ENCODE measurements at places on chromosomes 12 and 14.

DNA sequence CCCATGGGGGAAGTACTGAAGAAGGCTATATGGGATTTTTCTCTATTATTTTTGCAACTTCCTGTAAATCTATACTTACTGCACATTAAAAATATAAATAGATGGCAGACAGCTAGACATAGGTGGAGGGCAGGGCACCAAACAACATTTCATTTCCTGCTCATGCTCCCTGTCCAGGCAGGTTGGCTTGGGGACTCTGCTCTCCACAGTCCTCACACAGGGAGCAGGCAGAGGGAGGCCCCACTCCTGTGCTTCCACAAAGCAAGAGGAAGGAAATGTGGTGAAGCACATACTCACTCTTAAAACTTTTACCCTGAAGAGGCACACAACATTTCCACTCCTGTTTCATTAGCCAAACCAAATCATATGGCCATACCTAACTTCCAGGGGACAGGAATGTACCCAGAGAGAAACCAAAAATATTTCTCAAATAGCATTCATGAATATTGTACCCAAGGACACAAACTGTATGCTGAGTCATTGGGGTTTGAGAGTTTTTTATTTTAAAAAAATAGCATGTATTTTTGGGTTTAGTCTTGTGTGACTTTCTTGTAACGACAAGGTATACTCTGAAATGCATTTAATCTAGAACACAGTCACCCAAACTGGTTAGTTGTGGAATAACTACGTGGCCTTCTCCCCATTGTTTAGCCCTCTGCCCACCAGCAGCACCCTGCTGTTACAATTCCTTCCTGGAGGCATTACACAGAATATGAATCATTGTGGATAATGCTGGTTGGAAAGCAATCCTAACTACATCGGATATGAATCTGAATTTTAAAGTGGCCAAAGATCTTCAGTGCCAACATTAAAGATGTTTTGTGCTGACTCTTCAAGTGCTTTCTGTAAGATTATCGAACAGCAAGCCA lies 40.9 kb downstream of the RTN1 start:
- DNase-seq, result no peak

- no peak for DNase-seq
These were observed 39.3 kb downstream of the TSPAN19 start for GRCh38 chr12:84996759-84997158.

DNA sequence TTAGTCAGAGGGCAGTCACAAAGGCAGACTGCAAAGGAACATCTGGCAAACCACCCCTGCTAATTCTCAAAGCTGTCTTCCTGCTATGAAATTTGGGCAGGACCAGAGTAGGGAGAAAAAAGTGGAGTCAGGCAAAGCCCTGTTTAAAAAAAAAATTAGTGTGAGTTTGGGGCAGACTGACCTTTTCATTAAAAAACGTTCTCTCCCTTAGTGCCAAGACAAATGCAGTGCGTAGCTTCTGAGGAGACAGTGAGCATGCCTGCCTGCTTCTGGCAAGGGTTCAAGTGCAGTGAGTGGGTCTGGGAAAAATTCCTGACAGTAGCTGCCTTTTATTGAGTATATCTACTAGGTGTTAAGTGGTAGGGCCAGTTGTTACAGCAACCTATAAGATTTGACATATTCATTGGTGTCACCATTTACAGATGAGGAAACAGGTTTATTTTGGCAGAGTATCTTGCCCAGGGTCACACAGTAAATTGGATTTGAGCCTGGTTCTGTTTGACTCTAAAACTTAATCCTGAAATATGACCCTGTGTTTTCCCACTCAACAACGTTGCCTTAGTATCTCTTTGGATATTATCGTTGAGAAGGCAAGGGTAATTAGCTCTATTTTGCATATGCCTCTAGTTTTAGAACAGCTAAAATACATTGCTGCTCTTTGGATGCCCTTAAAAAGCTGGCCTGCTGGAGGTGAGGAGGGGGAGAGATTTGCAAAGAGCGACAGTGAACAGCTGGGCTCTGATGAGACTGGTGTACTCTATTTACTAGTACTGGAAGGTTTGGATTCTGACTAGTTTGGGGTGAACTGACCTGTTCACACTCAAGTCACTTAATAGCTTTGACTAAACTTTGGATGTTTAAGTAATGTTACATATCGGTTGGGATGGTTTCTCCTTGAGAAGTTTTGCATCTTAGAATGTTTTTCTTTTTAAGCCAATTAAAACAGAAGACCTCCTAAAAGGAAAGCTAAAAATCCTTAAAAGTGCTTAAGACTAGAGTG lies 72.8 kb downstream of the PAPOLA start:
- DNase-seq, result no peak

GRCh38 chr12:1857821-1858220 lies 37.5 kb downstream of the LRTM2 start:
- DNase-seq, result no peak

GRCh38 chr14:52329678-52330369 lies 15.7 kb downstream of the PTGER2 start:
- DNase-seq, result no peak
